ENCODE measurements at places on chromosomes 7 and 10.
A peak's percentile ranks its signal among the peaks of the same experiment; 100 is the strongest.

GRCh38 chr10:48509974-48510692 is 94.7 kb downstream of the ARHGAP22 start:
- no peak for DNase-seq

DNA sequence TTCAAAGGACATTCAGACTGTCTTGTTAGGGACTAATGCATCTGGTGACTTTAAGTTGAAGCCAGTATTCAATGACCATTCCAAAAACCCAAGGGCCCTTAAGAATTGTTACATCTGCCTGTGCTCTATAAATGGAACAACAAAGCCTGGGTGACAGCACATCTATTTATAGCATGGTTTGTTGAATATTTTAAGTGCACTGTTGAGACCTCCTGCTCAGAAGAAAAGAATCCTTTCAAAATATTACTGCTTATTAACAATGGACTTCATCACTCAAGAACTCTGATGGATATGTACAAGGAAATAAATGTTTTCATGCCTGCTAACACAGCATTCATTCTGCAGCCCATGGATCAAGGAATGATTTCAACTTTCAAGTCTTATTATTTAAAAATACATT is 33.1 kb upstream of the CYP26C1 start:
- DNase-seq, result no peak

DNA sequence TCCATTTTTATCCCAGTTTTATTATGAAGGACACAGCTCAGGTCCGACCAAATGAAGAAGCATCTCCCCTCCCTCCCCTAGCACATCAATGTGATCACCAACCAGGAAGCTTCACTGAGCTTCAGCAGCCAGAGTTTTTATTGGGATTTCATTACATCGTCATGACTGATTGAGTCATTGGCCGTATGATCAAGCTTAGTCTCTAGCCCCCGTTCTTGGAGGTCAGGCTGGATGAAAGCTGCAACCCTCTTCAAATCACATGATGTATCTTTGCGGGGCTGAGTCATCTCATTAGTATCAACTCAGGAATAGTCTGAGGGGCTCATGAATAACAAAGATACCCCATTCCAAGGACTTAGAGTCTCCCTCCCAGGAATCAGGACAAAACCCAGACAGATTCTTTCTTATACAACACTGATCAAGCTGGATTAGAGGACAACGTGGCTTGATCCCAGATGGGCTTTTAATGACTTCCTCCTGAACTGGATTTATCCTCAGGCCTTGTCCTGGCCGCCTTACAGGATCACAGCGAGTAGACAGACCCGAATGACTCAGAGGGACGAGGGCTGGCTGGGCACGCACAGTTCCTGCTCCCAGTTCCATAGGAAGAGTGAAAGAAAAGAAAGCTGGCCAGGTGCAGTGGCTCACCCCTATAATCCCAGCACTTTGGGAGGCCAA is 14.5 kb downstream of the LIMK1 start:
- DNase-seq, result no peak

GRCh38 chr7:20698469-20698868 is 83.0 kb downstream of the ABCB5 start:
- DNase-seq, result no peak

DNA sequence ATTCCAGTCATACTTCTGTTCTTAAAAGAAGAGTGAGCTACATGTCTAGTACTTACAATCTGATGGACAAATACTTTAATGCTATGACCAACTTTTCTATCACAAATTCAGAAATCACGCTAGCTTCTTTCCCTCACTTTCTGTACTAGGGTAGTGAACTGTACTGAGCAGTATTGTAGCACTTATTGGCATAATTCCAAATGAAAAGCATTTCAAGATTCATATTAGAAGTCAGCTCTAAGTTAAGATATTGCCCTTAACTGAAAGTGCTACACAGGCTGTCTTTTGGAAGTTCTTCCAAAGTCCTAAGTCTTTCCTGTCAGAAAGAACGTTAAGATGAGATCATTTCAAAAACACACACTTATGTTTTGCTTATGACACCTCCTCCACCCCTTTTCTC is 13.4 kb downstream of the P4HA1 start:
- no peak for DNase-seq

DNA sequence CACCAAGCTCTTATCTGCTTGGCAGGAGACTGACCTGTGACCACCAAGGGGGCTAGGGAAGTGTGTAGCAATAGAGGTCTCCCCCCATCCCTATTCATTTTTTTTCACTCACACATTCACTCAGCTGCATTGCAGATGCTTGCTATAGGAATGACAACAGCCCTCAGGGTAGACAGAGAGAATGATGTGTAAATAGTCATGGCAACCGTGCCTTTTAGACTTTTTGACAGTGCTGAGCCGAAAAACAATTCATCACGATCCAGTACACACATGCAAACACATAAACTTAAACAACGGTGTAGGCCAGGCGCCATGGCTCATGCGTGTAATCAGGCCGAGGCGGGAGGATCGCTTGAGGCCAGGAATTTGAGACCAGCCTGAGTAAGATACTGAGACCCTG is 7.6 kb upstream of the ELN start:
- DNase-seq, result no peak

- no peak for DNase-seq
Measured at GRCh38 chr10:95694665-95695064, 938 bp upstream of the TCTN3 start.

DNA sequence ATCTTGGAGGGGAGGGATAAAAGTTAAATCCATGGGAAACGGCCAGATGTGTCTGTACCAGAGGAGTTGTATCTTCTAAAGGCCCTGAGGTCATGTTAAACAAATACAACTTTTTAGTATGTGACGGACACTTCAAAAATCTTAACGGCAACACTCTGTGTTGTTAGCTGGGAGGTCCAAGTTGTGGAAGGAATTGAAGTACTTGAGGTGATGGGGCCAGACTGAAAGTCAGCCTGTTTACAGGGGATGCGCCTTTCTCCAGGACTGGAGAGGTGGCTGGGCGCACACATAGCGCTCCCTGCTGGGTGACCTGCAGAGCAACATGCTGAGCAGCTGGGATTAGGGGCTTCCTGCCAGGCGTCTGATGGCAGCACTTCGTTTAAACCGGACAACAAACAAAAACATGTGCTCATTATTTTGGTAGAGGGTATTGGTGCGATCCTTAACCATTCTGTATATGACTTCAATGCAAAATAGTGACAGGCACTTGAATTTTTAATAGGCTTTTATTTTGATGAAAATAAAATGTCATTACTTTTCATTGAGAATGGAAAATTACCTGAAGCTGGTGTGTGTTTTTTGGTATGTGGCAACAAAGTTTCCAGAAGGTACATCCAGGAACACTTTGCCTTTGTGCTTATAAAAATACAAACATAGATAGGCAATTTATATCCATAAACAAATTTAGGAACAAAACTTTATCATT is 198.2 kb downstream of the MLLT10 start:
- peak; percentile 21 for DNase-seq

DNA sequence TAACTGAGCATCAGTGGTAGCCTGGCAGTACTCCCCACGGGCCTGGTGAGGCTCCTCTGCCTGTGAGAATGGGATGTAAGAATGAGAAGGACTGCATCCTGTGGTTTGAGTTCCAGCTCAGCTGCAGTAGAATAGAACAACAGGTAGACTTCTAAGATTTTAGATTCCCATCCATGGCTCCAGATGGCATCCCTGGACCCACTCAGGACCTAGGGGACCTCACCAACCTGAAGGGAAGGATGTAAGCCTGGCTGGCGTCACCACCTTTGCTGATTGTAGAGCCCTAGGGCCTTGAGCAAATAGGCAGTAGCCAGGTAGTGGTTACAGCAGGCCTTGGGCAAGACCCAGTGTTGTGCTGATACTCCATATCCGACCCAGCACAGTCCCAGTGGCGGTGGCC is 9.6 kb upstream of the AOC1 start:
- no peak for DNase-seq

DNA sequence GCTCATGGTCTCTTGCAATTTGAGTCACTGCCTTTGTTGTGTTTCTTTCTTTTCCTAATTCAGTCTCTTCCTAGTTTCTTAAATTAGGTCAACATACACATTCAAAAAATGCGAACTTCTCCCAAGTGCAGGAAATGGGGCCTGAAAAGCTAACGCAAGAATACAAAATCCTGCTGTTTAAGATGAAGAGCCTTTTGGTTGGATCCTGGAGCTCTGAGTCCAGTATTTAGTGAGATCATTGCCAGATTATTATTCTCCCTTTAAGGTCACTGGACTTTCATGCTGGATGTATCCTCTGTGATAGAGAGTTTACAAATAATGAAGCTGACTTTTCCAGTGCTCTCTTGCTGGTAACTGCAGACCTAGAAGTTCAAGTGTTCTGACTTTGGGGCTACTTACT is 401.9 kb upstream of the MKI67 start:
- no peak for DNase-seq

GRCh38 chr10:614790-615582 is 74.5 kb downstream of the DIP2C start:
- DNase-seq, result no peak

DNA sequence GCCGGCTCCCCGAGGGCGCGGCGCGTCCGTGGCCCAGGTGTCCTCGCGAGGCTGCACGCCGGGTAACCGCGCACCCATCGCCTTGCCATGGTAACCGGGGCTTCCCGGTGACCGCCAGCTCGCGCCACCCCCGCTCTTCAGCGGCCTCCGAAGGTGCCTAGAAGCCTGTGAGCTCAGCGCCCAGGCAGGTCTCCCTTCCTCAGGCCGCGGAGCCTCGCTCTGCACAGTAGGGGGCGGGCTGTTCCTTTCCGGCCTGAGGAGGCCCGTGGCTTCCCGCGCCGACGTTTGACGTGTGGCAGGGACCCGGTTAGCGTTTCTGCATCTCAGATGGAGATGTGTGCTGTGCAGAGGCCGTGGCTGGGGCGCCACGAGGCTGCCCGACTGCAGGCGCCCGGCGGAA is 117.1 kb downstream of the DYNC2I1 start:
- peak; percentile 58 for DNase-seq

DNA sequence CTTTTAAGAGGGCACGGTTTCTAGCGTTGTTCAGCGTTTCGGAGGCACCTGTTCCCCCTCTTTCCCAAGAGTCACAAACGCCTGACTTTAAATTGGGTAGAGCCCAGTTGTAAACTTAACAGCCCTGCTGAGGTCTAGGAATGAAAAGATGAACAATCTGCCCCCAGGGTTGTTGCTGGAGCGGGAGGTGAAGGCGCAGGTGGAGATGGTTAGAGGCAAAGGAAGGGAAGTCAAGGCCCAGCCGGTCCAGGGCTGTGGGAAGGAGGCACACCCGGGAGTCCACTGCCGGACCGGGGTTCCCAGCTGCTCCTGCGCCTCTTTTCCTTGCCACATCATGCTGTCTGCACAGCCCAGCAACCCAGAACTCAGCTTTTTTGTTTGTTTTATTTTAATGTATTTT is 770 bp downstream of the PRXL2A start:
- DNase-seq, result no peak

DNA sequence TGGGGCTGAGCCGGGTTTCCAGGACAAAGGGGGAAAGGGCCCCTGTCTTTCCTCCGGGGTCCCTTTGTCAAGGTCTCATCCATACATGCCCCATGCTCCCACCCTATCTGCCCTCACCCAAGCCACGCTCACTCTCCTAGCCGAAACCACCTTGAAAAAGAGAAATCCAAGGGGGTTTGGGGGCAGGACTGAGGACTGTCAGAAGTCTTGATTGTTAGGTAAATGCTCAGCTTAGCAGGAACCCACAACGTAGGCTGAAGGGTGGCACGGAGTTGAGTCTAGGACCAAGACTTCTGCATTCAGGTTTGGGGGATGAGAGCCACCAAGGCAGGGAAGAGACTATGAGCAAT is 719 bp upstream of the PGAM2 start:
- DNase-seq, result no peak

DNA sequence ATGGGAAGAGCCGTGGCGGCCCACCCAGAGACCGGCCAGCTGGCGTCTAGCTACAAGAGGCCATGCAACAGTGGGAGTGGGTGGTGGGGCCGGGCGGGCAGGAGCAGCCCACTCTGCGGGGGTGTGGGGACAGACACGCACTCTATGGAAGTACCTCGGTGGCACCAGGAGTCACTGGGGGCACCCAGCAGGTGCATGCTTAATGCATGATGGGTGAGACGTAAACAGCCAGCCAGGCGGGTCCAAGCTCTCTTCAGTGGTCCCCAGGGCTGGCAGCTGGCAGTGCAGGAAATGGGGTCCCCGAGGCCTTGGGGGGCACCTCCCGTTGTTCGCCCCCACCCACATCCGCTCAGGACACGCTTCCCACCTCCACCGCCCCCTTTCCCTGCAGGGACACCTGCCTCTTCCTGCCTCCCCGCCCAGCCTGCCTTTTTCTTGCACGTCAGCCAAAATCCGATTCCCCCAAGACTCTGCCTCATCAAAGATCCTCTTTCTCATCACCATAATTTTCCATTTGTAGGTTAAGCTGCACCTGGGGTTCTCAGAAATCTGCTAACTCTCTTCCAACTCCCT is 22.6 kb upstream of the PSMG3 start:
- DNase-seq, result no peak

- no peak for DNase-seq
Measured at GRCh38 chr10:124010024-124010423, 83.4 kb downstream of the CHST15 start.

DNA sequence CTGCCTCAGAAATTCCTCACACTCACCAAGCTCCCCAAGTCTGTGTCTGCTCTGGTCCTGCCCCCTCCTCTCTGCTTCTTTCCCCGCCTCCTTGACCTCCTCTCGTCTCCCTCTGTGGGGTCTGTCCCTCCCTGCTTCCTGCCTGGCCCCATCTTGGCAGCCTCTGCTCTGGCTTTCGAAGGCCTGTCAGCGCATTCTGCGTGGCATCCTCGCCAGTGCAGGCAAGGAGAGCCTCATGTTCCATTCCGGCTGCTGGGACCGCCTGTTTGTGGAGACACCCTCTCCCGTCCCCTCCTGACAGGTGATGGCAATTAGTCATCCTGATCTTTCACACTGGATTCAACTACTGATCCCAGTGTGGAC is 51.7 kb upstream of the COL13A1 start:
- DNase-seq, result no peak

GRCh38 chr7:128167042-128167701 is 73.9 kb upstream of the LEP start:
- DNase-seq, result no peak

GRCh38 chr10:119103903-119104653 is at the start of gene DENND10:
Gene DENND10 (plus strand): TSS chr10:119104113. CDS start chr10:119104143, 30 bp downstream.
- peak; percentile 74 for DNase-seq

DNA sequence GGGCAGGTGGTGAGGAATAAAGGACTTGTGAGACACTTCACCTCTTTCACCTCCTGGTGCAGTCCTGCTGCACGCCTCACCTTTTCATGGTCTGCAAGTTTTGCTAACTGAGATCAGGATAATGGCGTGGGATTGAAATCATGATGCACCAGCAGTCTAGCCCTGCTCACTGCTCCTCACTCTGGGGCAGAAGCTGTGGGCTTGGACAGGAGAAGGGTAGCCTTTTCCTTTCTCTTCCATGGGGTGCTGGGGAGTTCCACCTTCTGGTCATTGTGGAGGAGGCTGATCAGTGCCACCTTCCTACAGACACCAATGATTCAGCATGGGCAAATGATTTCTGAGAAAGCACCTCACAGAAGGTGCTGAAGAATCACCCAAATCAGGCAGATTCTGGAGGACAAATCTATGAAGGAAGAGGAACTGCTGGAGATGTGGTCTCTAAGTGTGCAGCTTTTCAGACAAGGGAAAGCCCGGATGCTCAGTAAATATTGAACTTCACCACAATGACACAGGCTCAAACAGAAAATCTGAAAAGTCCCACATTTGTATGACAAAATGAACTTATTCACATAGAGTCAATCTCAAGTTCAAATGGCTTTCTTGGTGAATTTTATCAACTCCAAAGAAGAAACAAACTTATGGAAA is 19.7 kb downstream of the MBL2 start:
- DNase-seq, result no peak
